Astrocyte of the hippocampus (primary cell): ENCODE measurements at places on chromosomes 6 and 20.

GRCh38 chr6:30541515-30542403 is 14.5 kb downstream of the GNL1 start:
- peak; percentile 90 for DNase-seq

DNA sequence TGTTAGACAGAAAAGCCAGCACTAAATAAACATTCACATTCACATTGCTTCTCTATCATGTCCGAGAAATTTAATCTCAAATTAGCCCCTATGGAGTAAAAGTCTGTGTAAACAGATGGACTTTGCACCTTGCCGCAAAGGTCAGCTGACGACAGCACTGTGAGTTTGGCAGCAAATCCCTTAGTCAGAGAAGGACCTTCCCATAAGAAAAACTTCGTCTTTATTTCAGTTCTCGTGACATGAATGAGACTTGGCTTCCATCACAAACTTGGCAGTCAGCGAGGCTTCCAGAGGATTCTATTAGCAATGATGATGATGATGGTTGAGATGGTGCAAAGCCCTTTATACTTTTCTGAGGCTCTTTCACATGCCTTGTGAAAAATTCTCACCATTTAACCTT is 133.7 kb upstream of the IFNGR1 start:
- DNase-seq = no peak

GRCh38 chr20:33731693-33732165 is at the start of gene ZNF341:
Gene ZNF341 (plus strand): TSS chr20:33731996. CDS start chr20:33732022, 26 bp downstream.
- no peak for DNase-seq

DNA sequence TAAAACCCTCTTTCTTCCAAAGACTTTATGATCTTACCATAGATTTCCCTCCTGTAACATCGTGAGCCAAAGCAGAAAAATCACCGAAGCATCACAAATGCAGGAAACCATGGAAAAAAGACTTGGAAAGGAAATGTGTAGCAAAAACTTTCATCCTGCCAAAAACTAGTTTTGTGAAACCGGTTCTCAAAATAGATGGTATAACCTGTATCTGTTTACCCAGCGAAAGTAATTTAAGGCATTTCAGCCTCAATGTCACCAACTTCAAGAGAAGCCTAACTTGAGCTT is 213.9 kb downstream of the ZNF217 start:
- no peak for DNase-seq

DNA sequence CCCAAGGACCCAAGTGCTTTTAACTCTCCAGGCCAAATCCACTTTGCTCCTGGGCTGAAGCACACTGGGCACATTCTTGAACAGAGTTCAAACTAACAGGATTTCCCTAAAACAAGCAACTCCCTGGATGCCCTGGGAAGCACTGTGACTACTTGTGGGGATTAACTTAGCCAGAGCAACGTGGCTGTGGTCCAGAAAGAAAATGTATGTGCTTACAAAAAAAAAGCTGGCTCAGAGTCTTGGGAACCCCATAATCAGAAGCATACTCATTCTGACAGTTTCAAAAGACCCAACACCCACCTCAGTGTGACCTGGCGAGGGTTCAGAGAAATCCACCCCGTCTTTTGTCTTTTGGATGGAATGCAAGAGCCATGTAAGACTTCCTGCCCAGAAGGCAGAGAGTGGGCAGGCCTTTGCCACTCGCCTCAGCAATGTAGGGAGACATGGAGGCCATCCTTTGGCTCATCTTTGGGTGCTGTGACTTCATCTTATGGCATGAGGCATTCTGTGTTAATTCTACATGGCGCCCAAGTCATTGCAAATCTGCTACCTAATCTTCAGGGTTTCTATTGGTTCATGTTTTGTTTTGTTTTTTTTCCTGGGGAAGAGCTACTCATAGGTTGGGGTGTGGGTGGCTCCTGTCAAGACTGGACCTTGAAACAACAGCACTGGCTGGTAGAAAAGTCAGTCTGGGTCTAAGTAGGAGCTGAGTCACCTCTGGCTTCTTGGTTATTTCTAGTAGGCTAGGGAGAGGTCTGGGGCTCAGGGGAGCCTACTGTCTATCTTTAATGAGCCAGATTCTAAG is 248.6 kb upstream of the SUPT3H start:
- DNase-seq = peak; percentile 91
